ENCODE measurements at places on chromosomes 12 and 14. TPM values are rescaled to one million over a fixed set of nuclear protein-coding genes. Genes with fewer than 3 reads are reported as not detected.

- no peak for DNase-seq
Measured at GRCh38 chr12:106267535-106267934, 19.7 kb upstream of the CKAP4 start.

DNA sequence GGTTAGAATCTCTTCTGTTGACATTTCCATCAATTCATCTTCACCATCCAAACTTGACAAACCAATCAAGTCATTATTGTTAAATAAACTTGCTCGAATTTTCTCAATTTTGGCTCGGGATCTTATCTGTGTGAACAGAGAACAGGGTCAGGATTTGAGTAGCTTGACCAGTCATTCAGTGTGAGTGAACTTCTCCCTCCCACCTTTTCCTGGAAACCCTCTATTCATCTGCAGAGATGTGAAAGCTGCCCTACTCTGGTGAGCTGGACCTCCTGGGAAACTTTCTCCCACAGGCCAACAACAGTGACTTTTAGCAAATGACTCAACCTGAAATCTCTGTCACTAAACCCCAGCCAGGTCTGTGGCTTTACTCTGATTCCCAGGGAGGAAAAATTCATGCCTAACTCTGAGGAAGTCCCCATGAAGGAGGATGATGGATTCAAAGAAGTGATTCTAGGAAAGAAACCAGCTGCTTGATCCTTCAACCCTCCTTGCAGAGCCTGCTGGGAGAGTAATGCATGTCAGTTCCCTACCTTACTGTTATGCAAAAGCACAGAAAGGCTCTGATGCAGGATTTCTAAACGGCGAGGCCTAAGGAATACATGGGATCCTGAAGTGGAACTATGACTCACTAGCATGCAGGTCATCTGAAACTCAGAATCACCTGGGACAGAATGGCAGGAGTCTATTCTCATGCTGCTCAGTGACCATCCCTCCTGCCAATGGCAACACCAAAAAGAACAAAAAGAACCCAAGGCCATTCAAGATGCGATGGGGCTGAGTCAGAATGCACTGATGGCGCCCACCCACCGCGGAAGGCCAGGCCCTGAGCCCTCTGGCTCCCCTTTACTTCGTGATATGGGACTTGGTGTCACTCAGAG lies 58.0 kb downstream of the TRAFD1 start:
- DNase-seq: no peak

DNA sequence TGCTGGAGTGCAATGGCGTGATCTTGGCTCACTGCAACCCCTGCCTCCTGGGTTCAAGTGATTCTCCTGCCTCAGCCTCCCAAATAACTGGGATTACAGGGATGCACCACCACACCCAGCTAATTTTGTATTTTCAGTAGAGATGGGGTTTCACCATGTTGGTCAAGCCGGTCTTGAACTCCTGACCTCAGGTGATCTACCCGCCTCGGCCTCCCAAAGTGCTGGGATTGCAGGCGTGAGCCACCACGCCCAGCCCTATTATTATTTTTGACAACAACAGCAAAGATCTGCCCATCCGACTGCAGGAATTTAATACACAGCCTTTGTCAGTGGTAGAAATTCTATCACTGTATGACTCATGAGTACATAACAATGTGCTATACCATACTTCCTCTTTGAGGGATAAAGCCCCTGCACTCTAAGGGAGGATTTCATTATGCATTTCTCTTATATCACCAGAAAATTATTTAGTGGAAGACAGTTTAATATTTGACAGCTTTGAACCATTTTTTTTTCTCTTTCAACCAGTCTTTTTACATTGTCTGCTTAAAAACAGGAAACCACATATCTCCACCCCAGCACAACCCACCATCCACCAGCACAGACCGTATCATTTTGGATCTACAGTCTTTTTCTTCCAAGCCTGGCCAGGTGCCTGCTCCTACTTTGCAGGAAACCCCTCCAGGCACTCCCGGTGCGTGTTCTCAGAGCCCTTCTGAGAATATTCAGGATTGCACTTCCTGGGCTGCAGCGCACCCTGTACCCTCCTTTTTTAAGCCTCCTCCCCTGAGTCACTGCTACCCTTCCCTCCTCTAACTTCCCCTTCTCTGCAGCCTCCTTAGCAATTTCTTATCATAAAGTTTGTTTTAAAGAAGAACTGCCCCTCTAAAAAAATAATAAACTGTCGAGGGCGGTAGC lies 594 bp downstream of the ARHGDIB start:
- DNase-seq: no peak

- no peak for DNase-seq
Measured at GRCh38 chr12:43453761-43454160, 98.2 kb downstream of the ADAMTS20 start.

CFAP73 gene
- total RNA-seq: 8.6 TPM

BCAT1 gene
- 56.9 TPM for total RNA-seq

MMP17 gene
- 6.8 TPM for total RNA-seq
